Fibroblast of upper back skin (primary cell): ENCODE measurements at places on chromosomes 5 and 9.
A peak's percentile ranks its signal among the peaks of the same experiment; 100 is the strongest.

GRCh38 chr9:136861874-136862457 is 4.1 kb downstream of the EDF1 start:
- DNase-seq = no peak

GRCh38 chr9:117454711-117455110 is 39.9 kb upstream of the ASTN2 start:
- no peak for DNase-seq

DNA sequence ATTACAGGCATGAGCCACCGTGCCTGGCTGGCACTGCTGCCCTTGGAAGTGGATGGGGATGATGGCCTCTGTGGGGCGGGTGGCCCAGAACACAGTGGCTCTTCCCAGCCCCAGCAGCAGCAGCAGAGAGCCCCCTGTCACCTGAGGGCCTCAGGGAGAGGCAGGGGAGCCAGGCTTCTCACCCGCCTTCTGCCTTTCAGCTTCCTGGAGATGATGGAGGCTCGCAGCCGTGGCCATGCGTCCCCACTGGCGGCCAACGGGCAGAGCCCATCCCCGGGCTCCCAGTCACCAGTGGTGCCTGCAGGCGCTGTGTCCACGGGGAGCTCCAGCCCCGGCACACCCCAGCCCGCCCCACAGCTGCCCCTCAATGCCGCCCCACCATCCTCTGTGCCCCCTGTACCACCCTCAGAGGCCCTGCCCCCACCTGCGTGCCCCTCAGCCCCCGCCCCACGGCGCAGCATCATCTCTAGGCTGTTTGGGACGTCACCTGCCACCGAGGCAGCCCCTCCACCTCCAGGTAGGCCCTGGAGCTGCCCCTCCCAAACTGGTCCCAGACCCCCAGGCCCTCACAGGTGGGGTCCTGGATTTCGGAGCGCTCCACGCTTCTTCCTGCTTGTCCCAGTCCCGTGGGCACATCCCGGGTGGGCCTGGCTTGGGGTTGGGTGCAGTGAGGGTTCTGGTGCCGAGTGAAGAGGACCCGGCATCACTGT is 5.0 kb upstream of the AJM1 start:
- DNase-seq = no peak

GRCh38 chr5:76326577-76327302 is 76.3 kb upstream of the IQGAP2 start:
- DNase-seq = no peak

DNA sequence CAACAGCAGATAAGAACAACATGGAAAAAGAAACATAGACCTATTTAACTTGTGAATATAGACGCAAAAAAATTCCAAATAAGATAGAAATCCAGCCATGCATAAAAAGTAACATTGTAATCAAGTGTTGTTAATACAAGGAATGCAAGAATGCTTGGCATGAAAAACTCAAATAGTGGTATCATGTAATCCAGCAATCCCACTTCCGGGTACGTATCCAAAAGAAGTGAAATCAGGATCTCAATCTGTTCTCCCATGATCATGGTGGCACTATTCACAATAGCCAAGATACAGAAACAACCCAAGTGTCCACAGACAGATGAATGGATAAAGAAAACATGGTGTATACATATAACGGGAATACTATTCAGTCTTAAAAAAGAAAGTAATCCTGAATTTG is 437.4 kb downstream of the ARHGEF28 start:
- DNase-seq = no peak

GRCh38 chr9:14346231-14346791 is 32.4 kb upstream of the NFIB start:
- no peak for DNase-seq

GRCh38 chr5:170748951-170749471 is 34.5 kb upstream of the GABRP start:
- no peak for DNase-seq

DNA sequence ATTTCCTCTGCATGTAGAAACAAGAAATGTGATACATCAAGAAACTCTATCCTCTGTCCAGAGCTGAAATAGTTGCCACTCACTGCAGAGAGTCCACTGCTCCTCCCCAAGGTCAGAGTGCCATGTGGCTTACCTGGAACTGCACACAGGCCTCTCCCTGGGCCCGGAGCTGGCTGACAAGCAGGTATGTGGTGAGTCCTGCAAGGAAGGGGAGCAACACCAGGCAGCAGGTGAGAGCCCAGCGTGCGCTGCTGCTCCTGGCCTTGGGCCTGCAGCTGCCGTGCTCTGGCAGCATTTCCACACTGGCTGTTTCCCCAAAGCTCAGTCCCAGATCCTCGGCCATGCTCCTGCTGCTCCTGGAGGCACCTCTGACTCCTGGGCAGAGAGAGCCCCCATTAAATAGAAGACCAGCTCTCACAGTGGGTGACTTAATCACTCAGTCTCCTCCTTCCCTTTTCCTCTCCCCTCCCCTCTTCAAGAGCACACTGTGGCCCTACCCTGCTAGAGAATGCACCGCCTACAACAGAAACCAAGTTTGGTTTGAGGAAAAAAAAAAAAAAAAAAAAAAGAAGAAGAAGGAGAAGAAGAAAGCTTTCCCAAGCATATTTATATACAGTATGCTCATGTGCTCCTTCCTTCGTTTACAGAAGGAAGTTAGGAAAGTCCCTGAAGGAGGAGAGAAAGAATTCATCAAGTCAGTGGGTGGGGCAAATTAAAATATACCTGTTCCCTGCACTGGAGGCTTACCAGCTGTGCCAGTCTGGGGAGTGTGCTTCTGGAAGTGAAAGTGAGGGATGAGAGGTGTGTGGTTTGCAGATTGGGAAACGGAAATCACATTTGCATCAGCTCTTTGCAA is at the start of gene TNFSF15:
Gene TNFSF15 (minus strand): TSS at position 370 of the 856 bp plus-strand sequence. CDS start 27 bp downstream, at position 343.
- DNase-seq = no peak

DNA sequence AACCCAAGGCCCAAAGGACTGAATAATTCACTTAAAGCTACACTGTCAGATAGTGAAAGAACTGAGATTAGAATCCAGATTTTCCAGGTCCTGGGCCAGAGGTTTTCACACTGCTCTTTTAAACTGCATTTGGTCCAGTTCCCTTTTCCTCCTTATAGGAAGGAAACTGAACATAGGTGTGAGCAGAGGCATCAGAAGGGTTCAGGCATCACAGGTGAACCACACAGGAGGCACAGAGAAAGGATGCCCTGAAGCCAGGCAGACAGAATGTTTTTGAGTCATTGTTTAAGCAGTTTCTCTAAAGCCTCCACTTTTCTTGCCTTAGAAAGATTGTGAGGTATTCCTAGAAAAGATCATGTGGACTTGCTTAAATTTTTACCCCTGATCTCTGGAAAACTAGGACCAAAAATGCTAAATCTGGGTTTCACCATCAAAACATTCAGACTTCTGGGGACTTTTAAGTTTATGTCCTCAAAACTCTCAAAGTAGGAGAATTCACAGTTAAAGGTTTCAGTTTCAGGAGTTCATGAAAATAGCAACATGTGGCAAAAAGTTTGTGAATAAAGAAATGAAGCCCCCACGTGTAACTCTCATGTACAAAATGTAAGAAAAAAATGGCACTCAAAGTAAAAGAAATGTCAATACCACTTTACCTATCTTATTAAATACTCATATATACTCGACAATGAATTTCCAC is 386.1 kb downstream of the NTRK2 start:
- no peak for DNase-seq

DNA sequence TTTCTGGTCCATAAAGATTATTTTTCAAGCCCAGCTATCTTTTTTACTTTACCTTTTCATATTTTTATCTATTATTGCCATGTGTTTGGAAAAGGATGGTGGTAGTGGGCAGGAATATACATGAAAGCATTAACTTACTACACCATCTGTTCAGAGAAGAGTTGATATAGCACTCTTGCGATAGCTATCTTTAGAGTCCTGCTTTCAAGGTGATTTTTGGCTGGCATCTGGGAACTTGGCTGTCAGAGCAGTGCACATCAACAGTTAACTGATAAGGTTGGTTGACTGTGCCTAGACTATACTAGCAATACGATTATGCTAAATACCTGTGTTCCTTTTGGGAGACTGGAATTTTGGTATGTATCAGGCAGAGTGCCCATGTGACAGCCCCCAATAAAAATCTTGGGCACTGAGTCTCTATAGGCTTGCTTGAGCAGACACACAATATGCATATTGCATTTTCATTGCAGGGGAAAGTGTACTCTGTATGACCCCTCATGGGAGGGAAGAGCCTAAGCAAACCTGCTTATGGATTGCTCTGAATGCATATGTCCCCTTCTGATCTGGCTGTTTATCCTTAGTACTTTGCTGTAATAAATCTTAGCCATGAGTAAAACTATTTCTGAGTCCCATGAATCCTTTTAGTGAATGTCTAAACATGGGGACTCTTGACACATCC is 227.6 kb upstream of the C9orf72 start:
- no peak for DNase-seq

GRCh38 chr9:129068990-129069861 is 11.7 kb upstream of the DOLPP1 start:
- DNase-seq = no peak

DNA sequence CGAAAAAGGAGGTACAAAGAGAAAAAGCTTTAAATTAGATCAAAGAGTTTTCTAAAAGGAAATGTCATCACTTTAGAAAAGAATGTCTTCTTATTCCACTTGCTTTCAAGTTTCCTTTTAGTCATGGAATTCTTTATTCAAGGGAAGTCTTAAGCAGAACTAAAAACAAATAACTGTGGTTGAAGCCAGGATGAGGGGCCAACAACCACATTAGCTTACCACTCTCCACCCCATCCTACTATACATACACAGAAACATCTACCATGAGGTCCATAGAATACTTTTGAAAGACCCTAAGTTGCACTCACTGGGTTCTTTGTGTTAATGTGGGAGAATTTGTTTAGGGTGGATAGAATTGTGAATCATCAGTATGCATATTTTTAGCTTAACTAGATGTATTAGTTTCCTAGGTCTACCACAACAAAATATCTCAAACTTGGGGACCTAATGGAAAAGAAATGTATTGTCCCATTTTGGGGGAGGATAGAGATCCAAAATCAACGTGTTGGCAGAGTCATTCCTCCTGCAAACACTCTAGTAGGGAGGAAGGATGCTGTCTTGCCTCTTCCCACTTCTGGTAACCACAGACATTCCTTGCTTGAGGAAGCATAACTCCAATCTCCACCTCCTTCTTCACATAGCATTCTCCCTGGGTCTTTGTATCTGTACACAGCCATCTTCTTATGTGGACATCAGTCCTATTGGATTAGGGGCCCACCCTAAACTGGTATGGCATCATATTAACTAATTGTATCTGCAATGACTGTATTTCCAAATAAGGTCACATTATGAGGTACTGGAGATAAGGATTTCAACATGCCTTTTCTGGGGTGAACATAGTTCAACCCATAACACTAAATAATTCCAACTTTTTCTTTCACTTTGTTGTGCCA is 239.4 kb downstream of the LURAP1L start:
- peak; percentile 80 for DNase-seq

- DNase-seq = no peak
Observed at GRCh38 chr5:31976169-31976568, 197.9 kb downstream of the GOLPH3 start.

GRCh38 chr9:35051069-35051967 is 21.1 kb downstream of the VCP start:
- peak; percentile 35 for DNase-seq

DNA sequence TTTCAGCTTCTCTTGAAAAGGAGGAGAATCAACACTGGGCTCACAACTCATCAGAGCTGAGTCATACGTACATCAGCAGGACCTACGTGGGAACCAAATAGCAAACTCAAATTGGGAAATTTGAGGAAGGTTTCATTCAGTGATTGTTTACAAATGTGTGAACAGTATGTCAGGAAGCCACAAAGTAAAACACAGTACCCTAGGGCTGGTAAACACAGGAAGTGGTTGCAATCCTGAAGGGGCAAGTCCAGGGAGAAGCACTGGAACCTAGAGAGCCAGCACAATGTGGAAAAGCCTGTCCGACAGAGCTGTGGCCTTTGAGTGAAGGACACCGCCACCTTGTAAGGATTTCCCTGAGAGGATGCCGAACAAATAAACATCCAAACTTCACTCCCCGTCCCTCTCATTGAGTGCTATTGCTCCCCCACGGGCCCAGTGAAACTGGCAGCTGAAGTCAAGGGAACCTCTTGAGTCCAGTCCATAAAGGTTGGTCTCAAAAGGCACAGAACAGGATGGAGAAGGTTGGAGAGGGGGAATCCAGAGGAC is 26.7 kb upstream of the RICTOR start:
- DNase-seq = peak; percentile 87

- DNase-seq = no peak
Observed at GRCh38 chr5:122701640-122702523, 73.0 kb upstream of the SNX2 start.

DNA sequence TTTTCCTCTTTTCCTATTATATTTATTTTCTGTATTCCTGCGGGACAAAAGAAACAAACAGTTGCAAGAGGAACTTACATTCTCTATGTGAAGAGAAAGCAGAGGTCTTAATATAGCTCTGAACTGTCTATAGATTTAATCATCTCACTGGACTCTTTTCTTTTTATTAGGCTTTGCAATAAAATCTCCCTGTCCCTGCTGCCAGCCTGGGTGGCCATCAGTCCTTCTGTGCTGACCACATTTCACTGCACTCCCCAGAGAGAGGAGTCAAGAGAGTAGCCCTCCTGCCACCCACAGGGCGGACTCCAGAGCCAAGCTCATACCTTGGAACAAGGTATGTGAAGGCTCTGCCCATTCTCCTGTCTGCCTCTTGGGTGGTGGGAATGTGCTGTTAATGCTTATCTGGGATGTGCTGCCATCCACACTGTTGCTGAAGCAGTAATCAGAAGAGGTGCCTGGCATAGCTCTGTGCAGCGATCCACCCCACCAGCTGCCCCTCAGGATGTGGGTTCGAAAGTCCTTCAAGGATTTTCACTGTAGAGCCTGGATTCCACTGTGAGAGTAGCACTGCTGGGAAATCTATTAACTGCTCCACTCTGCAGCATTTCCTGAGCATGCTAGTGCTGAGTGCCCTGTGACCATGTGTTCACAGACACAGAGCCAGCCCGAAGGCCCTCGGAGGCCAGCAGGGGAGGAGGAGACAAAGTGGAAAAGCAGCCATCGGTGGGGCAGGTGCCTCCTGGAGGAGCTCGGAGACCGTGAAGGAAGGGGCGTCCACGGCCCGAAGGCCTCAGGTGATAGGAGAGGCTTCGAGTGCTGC is 334.6 kb downstream of the MED10 start:
- DNase-seq = no peak

GRCh38 chr5:80216753-80217596 is 38.9 kb downstream of the SERINC5 start:
- DNase-seq = no peak

DNA sequence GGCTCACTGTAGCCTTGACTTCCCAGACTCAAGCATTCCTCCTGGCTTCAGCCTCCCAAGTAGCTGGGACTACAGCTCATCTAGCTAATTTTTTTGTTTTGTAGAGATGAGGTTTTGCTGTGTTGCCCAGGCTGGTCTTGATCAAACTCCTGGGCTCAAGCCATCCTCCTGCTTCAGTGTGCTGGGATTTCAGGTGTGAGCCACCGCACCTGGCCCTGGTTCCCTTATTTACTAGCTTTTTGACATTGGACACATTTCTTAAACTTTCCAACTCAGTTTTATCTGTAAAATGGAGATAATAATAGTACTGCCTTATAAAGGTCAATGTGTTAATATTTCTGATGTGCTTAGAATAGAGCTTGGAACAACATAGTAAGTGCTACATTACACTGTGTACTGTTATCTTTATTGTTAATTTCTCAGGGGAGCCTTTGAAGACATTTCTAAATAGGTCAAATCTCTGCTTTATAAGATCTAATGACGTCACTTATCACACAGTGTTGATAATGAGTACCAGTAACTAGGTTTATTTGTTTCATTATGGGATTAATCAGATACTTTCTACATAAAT is 66.7 kb downstream of the KIAA1958 start:
- DNase-seq = no peak
